Small intestine (tissue), 16 donors: ENCODE measurements at places on chromosomes 4 and X.

DNA sequence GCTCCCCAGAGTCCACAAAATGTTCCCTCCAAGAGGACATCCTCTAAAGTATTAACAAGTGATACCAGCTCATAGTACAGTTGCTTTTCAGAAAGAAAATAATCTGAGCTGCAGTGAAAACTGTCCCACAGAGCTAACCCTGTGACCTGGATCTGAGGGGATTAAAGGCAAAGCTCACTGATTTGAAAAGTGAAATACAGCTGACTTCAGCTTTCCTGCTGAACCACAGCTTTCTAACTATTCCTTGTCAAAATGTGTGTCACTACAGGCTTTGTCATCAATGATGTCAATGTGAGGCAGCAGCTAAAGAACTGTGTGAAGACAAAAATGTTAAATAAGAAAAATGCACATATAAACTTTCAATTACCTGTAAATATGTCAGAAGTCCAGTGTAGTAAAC is 36.9 kb downstream of the DCHS2 start:
- DNase-seq, result no peak

DNA sequence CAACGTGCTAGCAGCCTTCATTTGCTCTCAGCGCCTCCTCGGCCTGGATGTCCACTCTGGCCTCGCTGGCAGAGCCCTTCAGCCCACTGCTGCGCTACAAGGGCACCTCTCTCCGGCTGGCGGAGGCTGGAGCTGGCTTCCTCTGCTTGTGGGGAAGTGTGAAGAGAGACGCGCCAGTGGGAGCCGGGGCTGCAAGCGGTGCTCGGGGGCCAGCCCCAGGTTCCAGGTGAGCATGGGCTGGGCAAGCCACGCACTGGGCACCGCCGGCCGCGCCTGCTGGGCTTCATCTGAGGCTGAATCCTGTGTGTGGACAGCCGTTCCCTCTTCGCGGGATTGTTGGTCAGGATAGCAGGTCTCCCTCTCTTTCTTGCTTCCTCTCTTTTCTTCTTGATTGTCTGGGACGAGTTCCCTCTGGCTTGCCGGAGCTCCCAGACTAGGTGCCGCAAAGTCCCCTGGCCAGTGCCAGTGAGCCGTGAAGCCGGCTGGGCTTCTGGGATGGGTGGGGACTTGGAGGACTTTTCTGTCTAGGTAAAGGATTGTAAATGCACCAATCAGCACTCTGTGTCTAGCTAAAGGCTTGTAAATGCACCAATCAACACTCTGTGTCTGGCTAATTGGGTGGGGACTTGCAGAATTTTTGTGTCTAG is 165.0 kb downstream of the HEPH start:
- DNase-seq, result no peak

- peak; percentile 69 for DNase-seq
Observed at GRCh38 chrX:129606918-129607317, 47.8 kb downstream of the APLN start.

DNA sequence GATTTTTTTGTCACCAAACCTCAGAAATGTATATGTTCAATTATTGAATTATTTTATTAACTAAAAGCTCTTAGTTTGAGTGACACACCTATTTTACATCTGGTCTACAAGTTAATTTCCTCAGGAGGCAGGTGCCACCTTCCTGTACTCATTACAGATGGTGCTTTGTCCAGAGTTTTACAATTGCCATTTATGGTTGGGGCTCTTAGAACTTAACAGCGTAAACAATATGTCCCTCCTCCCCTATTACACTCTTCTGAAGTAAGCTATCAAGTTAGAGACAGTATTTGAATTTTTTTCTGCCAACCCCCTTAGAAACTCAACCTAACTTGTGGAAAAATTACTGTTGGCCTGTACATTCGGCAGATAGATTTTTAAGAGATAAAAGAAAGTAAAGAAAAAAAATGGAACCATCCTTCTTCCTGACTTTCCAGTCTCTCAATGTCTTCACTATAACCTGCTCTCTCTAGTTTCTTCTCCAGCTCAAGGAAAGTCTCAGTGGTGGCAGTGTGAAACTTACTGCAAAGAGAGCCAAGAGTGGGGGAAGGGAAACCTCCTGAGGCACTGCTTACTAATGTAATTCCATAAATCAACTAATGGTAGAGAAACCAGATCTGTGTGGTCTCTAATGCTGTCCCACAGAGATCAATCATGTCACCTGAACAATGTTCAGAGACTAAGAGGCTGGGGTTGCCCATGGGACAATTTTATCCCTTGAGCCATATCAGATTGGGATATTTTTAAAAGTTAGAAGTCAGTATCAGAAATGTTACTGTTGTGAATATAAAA is 7.8 kb downstream of the CXXC4 start:
- DNase-seq, result peak; percentile 62

- no peak for DNase-seq
Observed at GRCh38 chr4:147303873-147304229, 177.0 kb upstream of the EDNRA start.

DNA sequence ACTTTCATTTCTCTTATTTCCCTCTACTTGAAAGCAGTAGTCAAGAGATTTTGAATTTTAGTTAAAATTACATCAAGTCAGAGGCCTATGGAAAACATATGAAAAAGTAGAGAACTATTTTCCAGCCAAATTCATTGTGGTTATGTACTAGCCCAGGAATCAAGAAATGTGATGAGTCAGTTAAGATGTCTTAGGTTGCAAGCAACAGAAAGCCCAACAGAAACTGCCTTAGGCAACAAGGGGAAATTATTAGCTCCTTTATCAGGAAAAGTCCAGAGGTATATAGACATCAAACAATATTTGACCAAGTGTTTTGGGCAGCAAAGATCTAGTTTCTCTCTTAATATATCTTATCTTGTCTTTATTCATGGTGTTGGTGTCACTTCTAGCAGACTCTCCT is 37.8 kb upstream of the FRMD7 start:
- no peak for DNase-seq

- DNase-seq, result no peak
Observed at GRCh38 chrX:109777749-109778148, 44.7 kb upstream of the ACSL4 start.

GRCh38 chr4:174714393-174715211 is 114.4 kb downstream of the GLRA3 start:
- peak; percentile 55 for DNase-seq

- DNase-seq, result peak; percentile 20
Observed at GRCh38 chrX:149296092-149296491, 209.0 kb downstream of the IDS start.

DNA sequence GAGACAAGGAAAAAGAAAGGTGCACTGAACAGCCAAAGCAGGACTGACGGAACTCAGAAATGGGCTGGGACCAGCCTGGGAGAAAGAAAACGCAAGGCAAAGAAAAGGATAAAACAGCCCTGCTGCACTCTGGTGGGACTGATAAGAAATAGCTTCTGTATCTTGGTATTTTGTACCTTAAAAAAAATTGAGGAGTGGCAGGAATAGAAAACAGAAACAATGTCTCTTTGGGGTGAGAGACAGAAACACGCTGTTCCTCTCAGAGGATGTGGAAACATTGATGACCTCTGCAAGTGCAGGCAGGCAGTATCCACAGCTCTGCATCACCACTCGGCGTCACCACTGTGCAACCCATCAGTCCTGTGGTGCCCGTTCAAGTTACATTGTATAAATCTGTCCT is 152.5 kb upstream of the SPRY1 start:
- DNase-seq, result no peak

DNA sequence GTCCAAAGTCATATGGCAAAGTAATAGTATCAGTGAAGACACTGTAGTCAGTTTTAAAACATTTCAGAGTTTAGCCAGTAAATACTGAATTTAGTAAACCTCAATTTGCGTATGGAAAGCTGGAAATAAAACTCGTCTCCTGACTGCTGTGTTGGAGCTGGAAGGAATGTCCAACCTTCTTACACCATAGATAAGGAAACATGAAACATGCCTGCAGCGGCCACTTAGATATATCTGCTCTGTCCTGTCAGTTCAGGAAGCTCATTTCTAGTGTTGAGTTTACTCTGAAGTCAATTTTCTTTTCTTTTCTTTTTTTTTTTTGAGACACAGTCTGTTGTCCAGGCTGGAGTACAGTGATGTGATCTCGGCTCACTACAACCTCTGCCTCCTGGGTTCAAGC is 21.2 kb downstream of the ARHGAP10 start:
- DNase-seq, result no peak

DNA sequence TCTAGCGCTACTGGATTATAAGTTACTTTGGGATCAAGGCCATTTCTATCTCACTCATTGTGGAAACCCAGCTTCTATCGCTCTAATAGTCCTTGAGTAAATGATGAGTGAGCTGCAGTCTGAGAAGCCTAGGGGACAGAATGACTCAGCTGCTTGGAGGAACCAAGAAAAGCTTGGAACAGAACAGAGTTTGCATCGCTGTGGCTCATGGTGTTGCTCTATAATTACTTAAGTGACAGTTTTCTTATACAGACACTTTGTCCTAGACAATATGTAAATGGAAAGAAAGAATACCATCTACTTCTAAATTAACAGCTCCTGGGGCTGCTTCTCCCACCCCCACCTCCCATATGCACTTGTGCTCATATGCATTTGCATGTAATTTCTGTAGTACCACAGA is 156.9 kb downstream of the SLIT2 start:
- no peak for DNase-seq

DNA sequence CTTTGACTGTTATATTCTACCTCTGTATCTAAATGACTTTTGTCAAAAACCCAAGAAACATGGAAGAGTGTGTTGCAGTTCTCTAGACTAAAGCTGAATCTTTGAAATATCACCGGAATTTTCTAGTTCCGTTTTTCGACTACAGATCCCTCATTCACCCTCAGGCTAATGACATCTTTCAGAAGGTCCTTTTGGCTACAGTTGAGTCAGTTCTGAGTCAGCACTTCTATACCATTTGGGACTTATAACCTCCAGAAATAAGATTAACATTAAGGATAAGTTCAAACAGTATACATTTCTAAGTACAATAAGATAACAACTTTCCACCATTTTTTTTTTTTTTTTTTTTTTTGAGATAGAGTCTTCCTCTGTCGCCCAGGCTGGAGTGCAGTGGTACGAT is 331.0 kb upstream of the CPXCR1 start:
- DNase-seq, result no peak

DNA sequence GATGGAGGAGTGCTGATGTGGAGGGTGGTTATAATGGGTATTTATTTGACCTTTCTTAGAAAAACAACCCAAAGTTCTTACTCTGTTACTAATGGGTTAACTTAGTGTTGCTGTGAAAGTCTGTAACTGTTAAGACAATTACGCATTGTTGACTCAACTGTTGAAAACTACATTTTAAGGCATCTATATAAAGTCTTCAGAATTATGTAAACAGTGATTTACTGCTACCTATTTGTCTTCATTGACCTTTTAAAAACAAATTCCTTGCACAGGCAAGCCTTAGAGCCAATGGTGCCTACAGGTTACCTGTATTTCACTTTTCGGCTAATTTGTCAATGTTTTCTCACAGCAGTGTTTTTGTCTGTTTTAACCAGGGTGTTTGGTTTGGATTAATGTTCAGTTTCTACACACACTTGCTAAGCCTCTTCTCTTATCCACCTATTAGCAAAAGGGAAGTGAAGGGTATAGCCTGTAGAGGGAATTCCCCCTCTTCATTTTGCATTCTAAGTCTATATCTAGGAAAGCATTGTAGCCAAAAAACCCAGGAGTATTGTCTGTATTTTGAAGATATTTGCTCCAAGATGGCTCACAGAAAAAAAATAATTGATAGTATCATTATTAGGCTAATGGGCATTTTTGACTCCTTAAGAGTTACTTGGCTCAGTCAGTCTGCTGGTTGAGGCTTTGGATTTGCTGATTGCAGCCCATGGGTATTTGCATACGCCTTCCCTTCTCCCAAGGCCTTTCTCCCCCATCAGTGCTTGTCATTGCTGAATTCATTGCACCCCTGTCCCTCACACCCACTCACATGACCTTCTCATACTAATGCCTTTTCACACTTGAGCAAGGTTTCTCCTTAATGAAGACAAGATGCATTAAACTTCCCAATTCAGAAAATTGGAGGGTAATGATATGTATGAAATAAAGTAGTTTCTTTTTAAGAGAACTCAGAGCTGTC is 30.5 kb downstream of the AFF1 start:
- DNase-seq, result no peak
